Testis (tissue), 5 donors: ENCODE measurements at places on chromosomes 3 and 15. TPM values are rescaled to one million over a fixed set of nuclear protein-coding genes. Genes with fewer than 3 reads are reported as not detected.

- DNase-seq, result no peak
Observed at GRCh38 chr3:134106580-134106979, 76.9 kb upstream of the SLCO2A1 start.

GRCh38 chr3:149579838-149580542, 77.8 kb downstream of the WWTR1 start:
- DNase-seq, result no peak

DNA sequence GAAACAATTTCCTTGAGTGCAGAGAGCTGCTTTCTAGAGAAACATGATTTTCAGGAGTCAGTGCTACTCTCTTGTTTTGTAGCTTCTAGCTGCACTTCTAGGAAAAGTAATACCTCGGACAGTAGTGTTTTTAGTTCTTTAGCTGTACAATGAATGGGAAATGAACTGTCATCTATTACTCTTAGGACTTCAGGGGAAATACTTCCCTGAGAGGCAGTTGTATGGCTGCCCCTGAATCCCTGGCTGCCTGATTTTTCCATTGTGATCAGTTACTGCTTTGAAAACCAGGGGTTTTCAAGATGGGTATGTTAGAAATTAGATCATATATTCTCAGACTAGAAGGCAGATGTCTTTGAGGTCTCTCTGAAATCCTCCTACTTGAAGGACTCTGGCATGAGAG, 200.3 kb upstream of the SEMA6D start:
- no peak for DNase-seq

- no peak for DNase-seq
Observed at GRCh38 chr3:42001777-42002176, 39.9 kb upstream of the ULK4 start.

GRCh38 chr15:62394079-62394478, 229.0 kb upstream of the C2CD4B start:
- no peak for DNase-seq

The TASOR gene
- total RNA-seq, result 90.7 TPM
